ENCODE measurements at places on chromosomes 1 and 21.

- DNase-seq = no peak
Observed at GRCh38 chr1:58939666-58940370, 156.0 kb upstream of the JUN start.

DNA sequence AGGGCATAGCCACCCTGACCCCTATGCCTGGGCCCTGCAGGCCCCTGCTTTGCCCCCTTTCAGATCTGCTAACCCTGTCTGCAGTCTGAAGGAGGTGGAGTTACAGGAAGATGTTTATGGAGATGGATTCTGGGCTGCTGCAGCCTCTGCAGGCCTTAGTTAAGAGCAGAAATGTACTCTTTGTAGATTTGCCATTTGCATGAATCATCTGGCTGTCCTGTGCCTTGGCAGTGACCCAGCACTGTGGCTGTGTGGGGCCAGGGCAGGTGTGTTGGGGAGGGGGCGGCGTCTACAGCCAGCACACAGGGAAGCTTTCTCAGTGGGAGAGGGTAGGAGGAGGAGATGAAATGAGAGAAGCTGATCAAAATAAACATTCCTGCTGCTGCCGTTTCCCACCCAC, 867.3 kb downstream of the PLA2G4A start:
- no peak for DNase-seq

GRCh38 chr21:21860888-21861287, 862.7 kb downstream of the NCAM2 start:
- DNase-seq = no peak

GRCh38 chr1:241706967-241707366, 54.9 kb downstream of the WDR64 start:
- DNase-seq = no peak

- no peak for DNase-seq
Observed at GRCh38 chr1:114076308-114076707, 77.4 kb downstream of the SYT6 start.

DNA sequence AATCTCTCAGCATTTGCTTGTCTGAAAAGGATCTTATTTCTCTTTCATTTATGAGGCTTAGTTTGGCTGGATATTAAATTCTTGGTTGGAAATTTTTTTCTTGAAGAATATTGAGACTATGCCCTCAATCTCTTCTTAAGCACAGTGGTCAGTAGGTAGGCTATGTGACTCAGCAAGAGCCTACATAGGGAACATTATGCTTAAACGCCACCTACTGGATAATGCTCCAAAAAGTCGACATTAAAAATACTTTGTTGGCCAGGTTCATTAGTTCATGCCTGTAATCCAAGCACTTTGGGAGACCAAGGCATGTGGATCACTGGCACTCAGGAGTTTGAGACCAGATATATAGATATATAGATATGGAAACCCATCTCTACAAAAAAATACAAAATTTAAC, 678.0 kb upstream of the USP24 start:
- DNase-seq = no peak

DNA sequence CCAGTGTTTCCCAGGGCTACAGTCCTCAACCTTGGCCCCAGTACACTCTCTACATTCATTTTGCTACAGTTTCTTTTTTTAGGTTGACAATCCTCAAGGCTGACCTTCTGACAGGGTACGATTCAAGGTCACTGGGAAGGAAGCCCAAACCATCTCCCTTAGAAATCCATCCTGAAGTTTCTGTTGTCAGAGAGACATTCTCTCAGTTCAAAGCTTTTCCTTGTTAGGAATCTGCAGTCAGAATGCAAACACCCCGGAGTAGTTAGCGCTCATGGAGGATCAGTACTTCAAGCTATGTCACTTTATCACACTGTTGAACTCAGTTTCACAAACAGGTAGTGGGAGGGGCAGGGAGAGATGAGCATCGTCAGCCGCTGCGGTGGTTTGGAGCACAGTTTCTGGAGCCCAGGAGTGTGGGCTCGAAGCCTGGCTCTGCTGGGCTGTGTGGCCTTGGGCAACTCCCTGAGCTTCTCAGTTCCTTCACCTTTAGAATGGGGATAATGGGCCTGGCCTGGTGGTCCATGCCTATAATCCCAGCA, 4.2 kb downstream of the SLC2A5 start:
- no peak for DNase-seq

GRCh38 chr1:241332987-241333386, 24.0 kb downstream of the RGS7 start:
- DNase-seq = no peak

- no peak for DNase-seq
Observed at GRCh38 chr1:224338150-224338838, 8.3 kb upstream of the NVL start.

DNA sequence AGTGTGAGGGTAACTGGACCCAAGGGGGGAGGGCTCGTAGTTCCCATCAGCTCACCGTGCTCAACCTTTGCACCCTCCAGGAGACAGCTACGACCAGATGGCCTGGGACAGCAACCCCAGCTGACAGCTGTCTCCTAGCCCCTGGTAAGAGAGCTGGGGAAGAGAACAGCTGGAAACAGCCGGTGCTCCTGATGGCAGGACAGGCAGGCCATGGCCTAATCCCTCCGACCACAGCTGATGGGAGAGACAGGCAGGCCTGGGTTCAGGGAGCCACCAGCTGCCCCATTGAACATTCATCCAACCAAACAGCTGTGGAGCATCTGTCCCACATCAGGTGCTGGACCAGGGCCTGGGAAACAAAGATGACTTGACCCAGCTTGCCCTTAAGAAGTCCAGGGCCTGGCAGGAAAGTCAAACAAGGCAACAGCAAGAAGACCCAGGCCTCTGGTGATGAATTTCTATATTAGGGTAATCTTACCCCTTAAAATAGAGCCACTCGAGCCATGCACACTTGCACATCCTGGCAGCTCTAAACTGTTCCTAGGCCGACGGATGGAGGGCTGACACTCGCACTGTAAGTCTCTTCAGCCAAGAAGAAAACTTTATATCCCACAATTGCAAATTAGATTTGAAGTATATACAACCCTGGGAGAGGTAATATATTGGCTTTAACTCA, 12.2 kb downstream of the OLFML2B start:
- DNase-seq = no peak

- DNase-seq = no peak
Observed at GRCh38 chr1:153805042-153805745, 30.0 kb downstream of the SLC27A3 start.

- no peak for DNase-seq
Observed at GRCh38 chr1:178483251-178483957, 13.4 kb downstream of the CLEC20A start.

DNA sequence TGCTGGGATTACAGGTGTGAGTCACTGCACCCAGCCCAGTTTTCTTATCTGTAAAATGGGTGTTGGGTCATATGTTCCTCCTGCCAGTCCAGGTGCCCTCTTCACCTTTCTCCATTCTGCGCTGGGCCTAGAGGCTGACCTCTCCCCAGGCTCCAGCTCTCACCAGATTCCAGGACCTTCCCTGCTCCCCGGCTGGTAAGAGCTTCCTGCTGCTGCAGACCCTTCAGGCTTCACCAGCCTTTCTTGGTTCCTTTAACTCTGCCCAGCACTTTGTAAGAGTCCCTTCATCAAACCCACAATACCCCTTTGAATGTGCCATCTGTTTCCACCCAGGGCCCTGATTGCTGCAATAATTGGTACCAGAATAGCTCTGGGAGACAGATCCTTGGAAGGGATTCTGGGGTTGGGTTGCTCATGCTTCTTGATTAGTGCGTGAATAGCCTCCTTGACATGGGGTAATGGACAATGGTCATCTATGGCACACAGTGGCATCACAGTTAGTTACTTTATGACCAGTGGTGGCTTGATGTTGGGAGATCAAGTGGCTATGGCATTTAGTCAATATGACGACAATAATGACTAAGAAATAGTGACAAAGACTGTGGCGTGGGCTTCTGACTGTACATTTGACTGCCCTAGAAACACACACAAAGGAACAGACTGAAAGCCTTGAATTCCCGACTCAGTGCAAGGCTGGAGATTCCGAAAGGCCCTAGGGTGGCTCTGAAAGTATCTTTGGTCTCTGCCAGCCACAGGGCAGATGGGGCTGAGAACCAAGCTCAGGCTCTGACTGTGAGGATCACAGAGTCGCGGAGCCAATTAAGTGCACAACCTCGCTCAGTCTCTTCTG, 67.3 kb downstream of the SLC9A1 start:
- DNase-seq = no peak

GRCh38 chr1:76833151-76833550, 34.1 kb upstream of the ST6GALNAC5 start:
- no peak for DNase-seq

- no peak for DNase-seq
Observed at GRCh38 chr1:7281821-7282220, 489.3 kb upstream of the VAMP3 start.

DNA sequence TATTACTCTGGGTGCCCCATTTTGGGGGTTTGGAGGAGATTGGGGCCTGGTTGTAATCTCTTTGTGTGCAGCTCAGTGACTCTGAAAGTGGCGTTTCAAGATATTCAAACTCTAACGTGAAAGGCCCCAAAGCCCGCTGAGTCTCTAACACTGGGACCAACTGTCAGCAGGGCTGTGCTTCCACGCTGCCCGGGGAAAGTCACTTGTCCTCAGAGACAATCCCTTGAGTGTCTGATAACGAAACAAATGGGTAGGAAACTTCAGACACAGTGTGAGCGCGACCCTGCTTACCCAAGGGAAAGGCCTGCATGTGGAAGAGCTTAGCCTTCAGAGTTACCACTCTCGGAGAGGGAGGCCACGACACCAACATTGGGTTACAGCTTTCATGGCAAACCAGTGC, 837 bp downstream of the UBASH3A start:
- no peak for DNase-seq

DNA sequence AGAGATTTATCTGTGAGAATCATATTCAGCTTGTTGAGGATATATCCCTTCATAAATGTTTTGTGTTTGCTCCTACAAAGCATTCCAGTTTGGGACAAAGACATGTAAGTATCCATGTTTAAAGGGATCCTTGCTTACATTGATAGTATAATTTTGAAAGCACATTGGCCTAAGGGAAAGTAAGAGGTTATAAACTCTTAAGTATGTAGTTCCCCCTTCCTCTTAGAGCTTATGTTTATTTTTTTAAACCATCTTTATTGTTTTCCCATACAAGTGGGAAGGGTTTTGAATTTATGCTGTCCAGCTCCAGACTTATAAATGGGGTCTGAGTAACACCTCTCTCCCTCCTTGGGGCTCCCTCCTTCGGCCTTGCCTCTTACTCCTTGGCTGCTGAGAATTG, 481.5 kb downstream of the LMO4 start:
- DNase-seq = no peak

- DNase-seq = no peak
Observed at GRCh38 chr1:174989536-174990220, 10.1 kb upstream of the CACYBP start.

DNA sequence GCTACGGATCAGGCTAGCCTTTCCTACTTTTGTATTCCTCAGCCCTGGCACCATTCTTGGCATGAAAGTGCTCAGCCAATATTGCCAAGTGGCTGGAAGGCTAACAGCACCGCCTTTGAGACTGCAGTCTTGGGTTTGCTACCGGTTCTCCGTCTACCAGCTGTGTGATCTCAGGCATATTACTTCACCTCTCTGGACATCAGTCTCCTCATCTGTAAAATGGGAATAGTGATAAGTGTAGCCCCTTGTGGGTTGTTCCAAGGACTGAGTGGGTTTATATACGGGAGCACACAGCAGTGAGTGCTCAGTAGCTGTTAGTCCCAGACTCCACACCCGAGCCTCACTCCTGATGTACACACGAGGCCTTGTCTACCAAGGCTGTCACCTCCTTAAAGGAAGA, 13.7 kb downstream of the TFAP2E start:
- DNase-seq = no peak

DNA sequence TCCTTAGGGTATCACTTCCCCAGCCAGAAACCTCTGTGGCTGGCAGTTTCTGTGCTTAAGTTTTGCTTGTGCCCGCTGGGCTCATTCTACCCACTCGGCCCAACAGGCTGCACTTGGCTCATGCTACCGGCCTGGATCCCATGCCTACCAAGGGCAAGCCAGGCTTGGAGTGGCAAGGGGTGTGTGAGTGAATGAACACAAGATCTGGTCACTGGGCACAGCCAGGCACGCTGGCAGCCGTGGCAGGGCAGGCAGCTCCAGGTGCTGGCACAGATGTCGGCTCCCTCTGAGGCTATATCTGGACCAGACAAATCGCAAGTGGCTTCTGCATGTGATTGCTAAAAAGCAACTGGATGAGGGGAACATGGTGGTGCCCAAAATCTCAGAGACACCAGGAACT, 740.5 kb upstream of the B3GALT2 start:
- DNase-seq = no peak

- no peak for DNase-seq
Observed at GRCh38 chr1:65880611-65881010, 87.9 kb downstream of the PDE4B start.

- no peak for DNase-seq
Observed at GRCh38 chr21:14955936-14956520, 108.8 kb downstream of the NRIP1 start.

DNA sequence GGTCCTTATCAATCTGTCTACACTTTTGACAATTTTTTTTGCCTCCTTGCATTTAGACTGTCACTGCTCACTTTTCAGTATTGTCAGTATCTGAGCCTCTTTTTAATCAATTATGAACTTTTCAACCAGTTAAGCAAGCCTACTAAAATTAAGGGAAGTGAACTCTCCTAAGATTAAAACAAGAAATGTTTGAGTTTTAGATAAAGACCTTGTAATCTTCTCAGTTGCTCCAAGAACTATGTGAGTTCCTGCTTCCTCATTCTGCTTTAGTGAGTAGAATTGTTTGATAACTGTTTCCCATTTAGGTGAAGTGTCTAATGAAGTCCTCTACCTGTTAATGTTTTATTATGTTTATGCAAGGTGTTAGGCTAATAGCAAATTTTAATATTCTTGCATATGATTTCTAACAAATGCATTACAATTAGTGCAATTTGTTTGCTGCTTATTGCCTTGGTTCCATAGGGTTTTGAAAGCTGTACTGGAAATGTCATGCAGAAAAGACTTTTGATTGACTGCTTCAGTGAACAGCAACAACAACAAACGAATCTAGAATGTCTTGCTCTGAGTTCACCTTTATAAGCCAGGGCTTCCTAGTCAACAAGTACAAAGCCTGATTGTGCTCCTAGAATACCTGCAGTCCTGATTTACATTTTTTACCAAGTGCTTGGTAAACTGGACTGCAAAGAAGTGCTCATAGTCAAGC, 40.9 kb downstream of the PLA2G4A start:
- no peak for DNase-seq

GRCh38 chr1:115718011-115718754, 50.3 kb downstream of the CASQ2 start:
- no peak for DNase-seq

GRCh38 chr1:222911866-222912265, 97.0 kb downstream of the DISP1 start:
- DNase-seq = no peak

- no peak for DNase-seq
Observed at GRCh38 chr1:71307451-71307850, 226.6 kb upstream of the ZRANB2 start.

DNA sequence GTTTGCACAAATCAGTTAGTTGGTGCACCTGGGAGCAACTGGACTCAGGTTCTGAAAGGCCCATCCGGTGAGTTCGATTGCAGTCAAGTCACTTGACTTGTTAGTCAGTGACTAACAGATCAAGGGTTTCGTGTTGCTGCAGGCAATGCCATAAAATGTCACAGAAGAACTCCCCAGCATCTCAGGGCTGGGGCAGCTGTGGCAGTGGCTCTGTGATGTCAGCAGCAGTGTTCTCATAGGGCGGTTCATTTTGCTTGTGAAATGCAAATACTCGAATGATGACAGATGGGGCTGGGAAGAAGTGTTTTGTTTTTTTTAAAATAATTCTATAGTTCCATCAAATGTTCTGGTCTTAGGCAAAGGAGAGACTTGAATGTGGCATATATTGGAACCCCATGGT, 287.8 kb downstream of the LMX1A start:
- DNase-seq = no peak

Data from NCI-H1436 (cell line).